ENCODE measurements at places on chromosomes 4 and X. TPM values are rescaled to one million over a fixed set of nuclear protein-coding genes. Genes with fewer than 3 reads are reported as not detected.

TLR2 gene
- total RNA-seq, result 12.1 TPM

EVC gene
- 12.1 TPM for total RNA-seq

FRAS1 gene
- total RNA-seq, result 3.0 TPM

FAM114A1 gene
- total RNA-seq, result 115 TPM

PNMA6F gene
- not detected for total RNA-seq

USP17L22 gene
- total RNA-seq, result not detected
